ENCODE measurements at places on chromosomes 5 and 9.
A peak's percentile ranks its signal among the peaks of the same experiment; 100 is the strongest.

DNA sequence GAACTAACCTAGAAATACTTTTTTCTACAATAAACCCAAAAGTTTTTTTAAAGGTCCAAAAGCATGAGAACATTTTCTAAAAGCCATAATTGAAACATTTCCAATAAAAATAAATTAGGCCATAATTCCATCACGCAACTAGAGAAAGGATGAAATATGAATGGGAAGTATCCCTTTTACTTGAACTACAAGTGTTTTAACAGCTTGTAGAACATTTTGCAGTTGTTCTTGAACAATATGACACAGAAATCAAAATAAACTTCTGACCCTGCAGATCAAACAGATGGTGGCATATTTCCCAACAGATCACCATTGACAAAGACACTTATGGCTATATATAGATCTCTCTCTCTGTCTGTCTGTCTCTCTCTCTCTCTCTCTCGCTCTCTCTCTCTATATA is 624.4 kb downstream of the PSAT1 start:
- DNase-seq: no peak

DNA sequence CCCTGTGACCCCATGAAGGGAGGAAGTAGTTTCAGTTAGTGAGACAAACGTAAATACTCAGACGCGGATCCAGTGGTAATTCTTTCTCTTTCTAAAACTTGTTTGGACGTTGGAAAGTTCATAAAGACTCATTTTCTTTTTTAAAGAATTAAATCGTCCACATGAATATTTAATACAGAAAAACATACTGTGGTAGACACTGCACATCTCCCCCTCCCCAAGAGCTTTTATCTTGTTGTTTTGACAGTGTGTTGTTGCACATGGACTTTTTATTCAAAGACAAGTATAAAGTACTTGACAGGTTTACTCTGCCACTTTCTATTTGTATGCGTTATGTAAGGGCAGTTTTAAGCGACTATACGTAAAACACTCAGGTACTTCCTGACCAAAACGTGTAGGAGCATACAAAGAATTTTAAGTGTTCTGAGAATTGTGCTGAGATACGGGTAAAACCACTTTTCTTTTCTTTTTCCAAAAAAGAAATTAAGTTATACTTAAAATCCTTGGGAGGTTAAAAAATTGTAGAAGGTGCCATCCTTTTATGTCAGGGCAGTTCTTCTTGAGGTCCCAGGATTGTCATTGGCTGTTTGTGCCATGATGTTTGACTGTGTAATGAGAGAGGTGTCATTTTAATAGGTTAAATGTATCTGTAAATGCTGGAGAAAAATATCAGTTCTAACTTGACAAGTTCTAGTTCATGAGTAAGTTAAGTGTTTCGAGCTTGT is 1.3 kb downstream of the NIPBL start:
- peak; percentile 67 for DNase-seq

- DNase-seq: no peak
Measured at GRCh38 chr9:134733480-134734232, 92.1 kb downstream of the COL5A1 start.

DNA sequence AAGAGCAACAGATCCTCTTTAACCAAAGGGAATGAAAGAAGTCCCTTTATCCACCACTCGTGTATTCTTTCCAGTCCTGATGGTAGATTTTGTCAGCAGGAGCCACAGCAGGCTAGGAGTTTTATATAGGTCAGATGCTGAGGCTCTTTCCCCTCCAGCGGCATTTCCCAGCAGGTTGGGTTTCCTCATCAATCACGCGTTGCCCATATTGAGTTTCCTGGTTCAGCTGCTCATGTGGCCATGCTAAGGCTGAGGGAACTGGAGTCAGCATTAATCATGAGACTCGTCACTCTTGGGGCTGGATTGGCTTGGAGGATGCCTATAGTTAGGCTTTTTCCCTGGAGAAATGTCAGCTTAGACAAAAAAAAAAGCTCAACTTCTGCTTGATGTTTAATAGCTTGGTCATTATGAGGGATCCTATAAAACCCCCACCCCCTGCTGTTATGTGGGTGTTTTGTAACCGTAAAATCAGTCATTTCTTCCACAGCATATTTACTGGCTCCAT is 193.4 kb upstream of the GAS1 start:
- no peak for DNase-seq

GRCh38 chr5:85334-85995 is 6.5 kb upstream of the PLEKHG4B start:
- DNase-seq: no peak

- DNase-seq: no peak
Measured at GRCh38 chr9:136697146-136697820, 10.0 kb upstream of the AGPAT2 start.

DNA sequence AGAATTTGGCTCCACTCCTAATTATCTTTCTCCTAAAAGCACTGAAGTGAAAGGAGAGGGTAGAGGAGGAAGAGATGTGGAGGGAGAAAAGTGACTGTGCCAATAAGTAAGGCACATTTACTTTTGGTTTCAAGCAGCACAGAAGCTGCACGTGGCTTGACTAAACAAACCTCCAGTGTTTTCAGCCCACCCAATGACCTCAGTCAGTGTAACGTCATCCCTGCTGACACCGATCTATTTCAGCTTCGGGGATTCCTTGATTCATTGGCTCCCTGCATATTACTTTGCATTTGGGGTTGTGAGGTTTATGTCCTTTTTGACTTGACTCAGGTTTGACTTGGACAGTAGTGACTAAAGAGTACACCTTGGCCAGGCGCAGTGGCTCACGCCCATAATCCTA is 35.6 kb upstream of the NIM1K start:
- DNase-seq: no peak

- DNase-seq: no peak
Measured at GRCh38 chr9:107363516-107364152, 80.6 kb downstream of the RAD23B start.

DNA sequence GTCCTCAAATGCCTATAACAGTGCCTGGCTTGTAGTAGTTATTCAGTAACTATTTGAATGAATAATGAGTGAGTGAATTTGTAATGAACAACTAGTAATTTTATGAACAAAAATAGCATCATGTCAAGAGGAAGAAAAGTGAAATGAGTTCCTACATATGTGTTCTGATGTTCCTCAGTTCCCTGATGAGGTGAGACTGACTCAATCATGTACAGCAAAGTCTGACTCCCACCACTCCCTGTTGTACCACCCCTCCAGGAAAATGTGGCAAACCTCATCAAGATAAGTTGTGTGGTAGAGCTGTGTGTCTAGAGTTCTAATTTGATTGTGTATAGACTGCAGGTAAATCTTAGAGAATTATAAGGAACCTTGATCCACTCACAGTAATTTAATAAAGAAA is 201.6 kb downstream of the GOLPH3 start:
- no peak for DNase-seq

- no peak for DNase-seq
Measured at GRCh38 chr5:59134471-59135163, 551.7 kb downstream of the RAB3C start.

Data from CD4-positive, alpha-beta memory T cell (primary cell).